ENCODE measurements at places on chromosomes 1 and 21.

GRCh38 chr21:43192501-43193081, 23.8 kb downstream of the CRYAA start:
- DNase-seq: no peak

GRCh38 chr1:201894343-201895119, 5.8 kb downstream of the SHISA4 start:
- no peak for DNase-seq

DNA sequence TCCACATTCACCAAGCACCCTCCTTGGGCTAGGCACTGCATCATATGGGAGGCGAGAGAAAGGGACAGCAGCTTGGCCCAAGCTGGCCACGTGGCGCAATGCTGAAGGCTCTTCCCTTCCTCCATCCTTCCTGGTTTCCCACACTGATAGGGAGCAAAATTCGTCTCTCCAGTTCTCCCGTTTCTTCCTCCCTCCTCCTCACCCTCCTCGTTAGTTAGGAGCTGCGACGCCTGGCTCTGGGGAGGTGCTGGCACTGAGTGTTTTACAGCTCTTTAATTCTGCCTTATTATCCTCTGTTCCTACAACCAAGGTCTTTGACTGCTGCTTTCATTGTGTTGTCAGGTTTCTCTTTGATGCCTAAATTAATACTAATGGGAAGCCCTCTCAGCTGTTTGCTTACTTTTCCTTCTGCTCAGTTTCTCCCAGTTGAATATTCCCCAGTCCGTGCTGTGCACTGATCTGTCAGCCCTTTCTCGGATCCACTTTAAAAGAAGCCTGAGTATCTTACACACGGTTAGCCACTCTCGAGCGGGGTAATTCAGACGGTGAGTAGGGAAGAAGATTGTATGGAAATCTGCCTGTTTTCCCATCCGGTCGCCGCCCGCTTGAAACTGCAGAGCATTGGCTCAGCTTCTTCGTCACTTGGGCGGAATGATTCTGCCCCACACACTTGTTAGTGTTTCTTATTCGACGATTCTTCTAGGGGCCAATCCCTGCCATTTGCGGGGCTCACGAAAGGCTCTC, 56.2 kb upstream of the SMYD2 start:
- peak; percentile 37 for DNase-seq

- DNase-seq: peak; percentile 91
These were observed 3.0 kb upstream of the ID3 start for GRCh38 chr1:23562137-23562876.

DNA sequence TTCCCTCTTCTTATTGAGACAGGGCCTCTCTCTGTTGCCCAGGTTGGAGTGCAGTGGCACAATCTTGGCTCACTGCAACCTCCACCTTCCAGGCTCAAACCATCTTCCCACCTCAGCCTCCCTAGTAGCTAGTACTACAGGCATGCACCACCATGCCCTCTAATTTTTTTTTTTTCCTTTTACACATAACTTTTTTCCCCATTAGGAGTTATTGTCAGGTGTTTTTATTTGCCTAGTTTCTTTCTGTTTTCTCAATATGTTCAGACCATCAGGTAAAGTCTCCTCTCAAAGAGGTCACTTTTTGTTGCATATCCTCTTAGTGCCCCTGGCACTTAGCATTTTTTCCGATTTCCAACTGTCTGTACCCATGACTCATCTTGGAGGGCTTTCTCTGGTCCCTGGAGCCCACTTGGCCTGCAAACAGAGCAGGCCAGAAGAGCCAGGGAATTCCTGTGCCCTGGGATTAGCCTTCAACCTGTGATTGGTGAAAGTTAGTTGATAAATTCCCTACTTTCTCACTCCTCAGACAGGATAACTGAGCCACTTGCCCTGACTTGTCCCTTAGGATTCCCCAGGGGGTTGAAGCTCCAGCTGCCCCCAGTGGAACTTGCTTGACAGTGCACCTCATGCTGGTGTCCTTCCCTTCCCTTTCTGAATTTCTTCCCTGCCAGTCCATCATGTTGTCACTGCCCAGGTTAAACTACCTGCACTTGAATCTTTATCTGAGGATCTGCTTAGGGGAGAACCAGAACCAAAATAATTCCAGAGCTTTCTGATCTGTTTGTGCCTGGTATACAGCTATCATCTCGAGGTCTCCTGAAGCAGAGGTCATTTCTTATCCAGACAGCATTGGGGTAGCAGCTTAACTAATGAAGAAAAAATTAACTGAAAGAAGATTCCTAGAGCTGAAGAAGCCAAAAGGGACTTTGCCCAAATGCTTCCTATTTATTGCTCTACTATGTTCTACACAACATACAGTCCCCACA, 2.4 kb downstream of the NTPCR start:
- peak; percentile 38 for DNase-seq

GRCh38 chr1:151372058-151372934, at the start of gene SELENBP1:
SELENBP1 (minus strand) TSS chr1:151372705; CDS start chr1:151372641, 64 bp downstream.
- DNase-seq: peak; percentile 72

DNA sequence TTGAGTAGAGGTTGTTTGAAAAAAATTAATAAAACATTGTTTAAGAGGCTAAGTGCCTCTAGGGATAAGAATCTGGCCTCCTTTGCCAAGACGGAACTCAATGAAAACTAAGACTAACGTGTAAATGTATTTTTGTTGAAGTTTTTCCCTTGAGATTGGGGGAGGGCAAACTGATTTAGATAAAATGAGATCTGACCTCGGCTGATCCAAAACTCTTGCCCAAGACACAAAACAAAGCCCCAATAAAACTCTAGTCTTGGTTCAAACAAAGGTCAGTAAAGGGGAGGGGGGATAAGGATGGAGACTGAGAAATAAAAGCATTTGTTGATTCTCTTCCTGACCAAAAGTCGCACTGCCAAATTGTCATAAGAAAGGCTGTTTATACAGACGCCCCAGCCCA, 134.8 kb upstream of the DPT start:
- no peak for DNase-seq

- no peak for DNase-seq
These were observed 150.8 kb downstream of the PEX14 start for GRCh38 chr1:10625554-10625953.

GRCh38 chr21:41321908-41322495, 5.4 kb downstream of the FAM3B start:
- DNase-seq: no peak

DNA sequence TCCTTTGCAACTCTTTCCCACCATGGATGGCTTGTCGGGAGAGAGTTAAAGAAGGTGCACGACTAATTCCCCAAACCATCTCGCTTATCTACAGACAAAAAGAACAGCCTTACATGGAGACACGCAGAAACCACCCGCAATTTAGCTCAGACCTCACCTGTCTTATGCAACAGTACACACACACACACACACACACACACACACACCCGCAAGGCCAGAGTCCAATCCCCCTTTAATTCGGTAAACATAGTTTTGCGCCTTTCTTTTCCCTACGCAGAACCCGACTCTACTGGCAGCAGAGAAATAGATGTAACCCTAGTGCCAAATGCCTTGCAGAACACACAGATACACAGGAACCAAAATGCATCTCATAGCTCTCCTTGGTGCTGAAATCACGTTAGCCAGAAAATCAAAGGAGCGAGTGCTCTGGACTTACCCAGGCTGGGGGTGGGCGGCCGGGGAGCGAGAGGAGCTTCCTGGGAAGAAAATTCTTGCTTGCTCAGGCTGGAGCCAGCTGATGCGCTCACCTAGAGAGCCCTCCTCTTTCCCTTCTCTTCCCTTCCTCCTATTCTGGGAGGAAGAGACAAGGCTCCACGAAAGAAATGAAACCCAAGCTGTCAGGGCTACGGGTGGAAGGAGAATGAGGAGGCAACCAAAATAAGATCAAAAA, 470 bp downstream of the TNR start:
- DNase-seq: peak; percentile 1

DNA sequence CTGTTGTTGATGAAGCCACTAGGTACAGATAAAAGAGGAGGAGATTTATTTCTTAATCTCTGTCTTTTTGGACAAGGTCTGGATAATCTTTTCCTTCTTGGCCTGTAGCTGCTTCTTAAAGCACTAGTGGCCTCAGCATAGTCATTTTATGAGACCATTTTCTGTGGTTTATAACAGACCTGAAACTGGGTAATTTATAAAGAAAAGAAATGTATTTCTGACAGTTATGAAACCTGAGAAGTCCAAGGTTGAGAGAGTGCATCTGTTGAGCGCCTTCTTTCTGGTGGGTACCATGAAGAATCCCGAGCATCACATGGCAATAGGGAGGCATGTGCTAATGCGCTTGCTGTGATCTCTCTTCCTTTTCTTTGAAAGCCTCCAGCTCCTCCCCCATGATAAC, 36.7 kb upstream of the PDC start:
- DNase-seq: no peak

DNA sequence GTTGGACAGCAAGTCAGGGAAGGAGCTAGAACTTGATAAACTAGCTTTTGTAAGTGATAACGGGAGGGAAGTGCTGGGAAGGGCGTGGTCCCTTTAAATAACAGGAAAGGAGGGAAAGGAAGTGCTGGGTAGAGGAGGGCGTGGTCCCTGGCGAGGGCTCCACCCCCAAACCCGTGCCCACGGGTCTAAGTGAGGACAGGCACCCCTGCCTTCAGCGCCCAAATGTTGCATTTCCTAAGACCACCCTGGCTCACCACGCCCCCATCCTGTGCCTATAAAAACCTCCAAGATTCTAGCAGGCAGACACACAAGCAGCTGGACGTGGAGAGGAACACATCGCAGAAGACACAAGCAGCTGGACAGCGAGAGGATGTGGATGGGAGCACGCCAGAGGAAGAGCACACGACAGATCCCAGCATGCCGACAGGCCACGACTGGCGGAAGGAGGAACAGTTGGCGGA, 58.5 kb downstream of the PALMD start:
- no peak for DNase-seq

DNA sequence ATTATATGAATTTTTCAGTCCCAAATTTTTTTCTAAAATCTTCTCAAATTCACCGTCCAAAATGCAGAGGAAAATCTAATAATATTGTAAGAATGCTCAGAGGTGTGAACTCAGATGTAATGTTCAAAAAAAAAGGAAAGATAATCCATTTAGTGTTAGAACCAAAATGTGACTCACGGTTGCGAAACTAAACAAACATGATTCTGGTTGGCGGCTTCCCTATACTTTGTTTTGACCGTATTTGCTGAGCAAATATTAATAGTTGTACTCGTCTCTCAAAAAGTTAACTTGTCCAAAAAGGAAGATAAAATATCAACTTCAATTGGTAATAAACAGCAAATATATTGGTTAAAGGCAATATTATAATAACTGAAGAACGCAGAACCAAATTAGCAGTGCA, 34.4 kb downstream of the ZSWIM5 start:
- DNase-seq: peak; percentile 40

- DNase-seq: no peak
These were observed 5.4 kb upstream of the ZNF281 start for GRCh38 chr1:200415227-200415626.

GRCh38 chr1:153752072-153752471, 23.1 kb upstream of the SLC27A3 start:
- peak; percentile 45 for DNase-seq
